ENCODE measurements at places on chromosomes 3 and 15.
A peak's percentile ranks its signal among the peaks of the same experiment; 100 is the strongest.

DNA sequence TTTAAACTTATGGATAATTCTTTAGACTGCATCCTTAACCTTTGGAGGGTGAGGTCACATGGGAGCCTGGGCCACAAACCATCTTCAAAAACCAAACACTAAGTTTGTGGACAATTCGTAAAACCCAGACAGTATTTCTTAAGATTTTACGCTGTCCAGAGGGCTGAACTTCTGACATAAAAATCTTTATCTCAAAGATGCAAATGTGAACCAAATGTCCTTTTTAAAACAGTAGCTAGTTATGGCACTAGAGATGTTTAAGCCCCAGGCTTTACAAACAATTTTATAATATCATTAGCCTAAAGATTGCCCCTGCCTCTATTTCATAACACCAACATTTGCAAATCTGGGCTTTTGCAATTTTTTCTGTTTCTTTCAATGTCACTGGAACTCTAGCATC, 287.2 kb downstream of the SATB1 start:
- no peak for DNase-seq

- DNase-seq = no peak
Observed at GRCh38 chr3:183369627-183370026, 58.8 kb downstream of the MCF2L2 start.

DNA sequence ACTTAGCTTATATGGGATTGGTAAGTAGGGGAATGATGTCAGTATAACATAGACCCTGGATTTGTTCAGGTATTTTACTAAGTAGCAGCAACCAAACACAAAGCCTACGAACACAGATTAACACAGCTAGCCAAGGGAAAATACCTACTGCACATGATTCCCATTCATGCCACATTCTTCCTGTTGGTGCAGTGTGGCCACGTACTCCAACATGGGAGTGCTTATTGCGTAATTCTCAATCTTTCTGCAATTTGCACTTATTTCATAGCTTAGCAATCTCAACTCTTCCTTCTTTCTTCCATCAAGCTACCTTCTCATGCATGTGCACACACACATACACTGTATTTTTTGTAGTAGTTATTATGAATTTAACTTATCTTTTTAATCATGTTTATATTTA, 186.8 kb downstream of the IL5RA start:
- DNase-seq = no peak

- no peak for DNase-seq
Observed at GRCh38 chr3:128784232-128784631, 58.2 kb downstream of the RAB7A start.

DNA sequence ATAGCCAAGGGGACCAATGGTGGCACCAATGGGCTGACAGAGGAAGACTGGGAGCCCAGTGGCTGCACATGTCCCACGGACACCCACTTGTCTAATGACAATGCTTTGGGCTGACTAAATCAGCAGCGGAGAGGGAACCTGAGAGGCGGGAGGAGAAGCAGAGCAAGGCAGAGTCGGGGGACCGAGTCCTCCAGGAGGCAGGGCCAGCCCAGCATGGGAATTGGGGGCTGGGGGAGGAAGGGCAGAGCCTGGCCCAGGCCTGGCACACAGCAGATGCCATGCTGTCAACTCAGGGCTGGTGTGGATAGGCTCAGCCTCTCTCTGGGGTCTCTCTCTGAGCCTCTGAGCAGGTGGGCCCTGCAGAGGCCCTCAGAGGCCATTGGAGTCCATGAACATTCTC, 78.4 kb upstream of the KLF13 start:
- no peak for DNase-seq

DNA sequence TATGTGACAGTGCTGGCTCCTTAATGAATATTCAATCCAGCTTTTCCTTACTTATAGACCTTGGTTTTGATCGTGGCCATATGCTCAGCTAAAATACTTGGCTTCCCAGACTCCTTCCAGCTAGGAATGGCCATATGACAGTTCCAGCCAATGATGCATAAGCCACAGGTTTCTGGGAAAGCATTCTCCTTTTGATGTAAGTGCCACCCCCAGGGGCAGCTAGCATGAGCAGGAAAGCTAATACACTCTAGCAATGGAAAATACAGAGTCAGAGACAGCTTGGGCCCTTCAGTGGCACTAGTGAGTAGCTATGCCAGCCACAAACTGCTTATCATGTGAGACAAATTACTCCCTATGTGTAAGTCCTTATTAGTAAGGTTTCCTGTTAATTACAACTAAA, 26.7 kb downstream of the TBC1D2B start:
- no peak for DNase-seq

- no peak for DNase-seq
Observed at GRCh38 chr15:33242165-33242564, 47.7 kb upstream of the FMN1 start.

DNA sequence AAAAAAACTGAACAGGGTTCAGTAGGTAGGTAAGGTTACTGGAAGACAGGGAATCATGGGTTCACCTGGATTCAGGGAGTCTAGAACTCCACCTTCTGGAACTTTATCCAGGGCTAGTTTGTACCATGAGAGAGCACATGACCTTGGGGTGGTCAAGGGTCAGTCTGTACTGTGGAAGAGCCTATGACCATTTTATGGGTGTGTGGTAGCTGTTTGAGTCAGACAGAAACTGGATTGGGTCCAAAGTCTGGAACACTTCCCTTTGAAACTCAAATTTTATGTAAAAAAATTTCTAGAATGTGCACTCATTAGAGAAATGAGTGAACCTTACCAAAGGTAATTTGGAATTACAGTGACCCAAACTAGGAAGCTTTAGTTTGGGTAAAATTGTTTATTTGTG, 486.0 kb upstream of the AGTR1 start:
- no peak for DNase-seq

GRCh38 chr3:172251211-172251610, 197.0 kb downstream of the GHSR start:
- no peak for DNase-seq

- no peak for DNase-seq
Observed at GRCh38 chr3:132735589-132735988, 13.4 kb upstream of the NPHP3 start.

- DNase-seq = no peak
Observed at GRCh38 chr15:67967871-67968431, 86.2 kb upstream of the PIAS1 start.

- DNase-seq = no peak
Observed at GRCh38 chr3:10600296-10600714, 94.9 kb upstream of the ATP2B2 start.

DNA sequence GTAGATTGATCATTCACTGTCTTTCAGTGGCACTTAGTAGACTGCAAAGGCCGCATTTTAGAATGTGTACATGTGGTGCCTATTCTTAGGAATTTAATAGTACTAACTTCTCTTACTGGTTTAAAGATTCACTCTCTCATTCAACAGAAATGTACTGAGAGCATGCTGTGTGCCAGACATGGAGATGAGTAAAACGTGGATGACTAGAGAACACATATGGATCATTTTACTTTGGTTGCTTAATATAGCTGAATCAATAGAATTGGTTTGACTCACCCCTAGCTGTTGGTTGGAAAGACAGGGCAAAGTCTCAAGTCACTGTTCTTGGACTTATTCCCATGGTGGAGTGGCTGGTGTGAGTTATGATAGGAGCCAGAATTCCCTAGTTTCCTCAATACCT, 109.1 kb upstream of the TNFAIP8L3 start:
- no peak for DNase-seq

DNA sequence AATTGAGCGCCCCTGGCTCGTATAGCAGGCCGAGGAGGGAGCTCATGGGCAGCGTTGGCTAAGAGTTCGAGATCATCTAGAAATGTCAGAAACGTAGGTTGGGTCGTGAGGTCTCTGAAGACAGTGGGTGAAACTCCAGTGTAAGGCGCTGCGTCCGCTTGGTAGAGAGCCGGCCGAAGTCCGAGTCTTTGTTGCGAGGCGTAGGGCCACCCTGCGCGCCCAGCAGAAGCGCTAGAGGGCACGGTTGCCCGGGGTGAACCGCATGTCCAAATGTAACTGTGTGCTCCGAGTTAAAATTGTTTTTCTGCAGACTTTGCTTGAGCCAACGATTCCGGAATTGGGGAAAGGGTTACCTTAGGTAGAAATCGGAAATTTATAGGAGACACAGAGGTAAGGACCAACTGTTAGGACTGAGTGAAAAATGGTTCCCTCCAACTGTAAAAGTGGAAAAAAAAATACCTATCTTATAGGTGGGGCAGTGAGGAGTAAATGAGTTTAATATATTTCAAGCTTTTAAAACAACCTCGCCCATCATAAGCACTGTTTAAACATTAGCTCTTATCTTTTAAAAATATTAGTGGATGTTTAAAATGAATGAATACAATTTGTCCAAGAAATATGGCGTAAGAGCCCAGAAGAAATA, 993 bp upstream of the SIAH2 start:
- peak; percentile 18 for DNase-seq

DNA sequence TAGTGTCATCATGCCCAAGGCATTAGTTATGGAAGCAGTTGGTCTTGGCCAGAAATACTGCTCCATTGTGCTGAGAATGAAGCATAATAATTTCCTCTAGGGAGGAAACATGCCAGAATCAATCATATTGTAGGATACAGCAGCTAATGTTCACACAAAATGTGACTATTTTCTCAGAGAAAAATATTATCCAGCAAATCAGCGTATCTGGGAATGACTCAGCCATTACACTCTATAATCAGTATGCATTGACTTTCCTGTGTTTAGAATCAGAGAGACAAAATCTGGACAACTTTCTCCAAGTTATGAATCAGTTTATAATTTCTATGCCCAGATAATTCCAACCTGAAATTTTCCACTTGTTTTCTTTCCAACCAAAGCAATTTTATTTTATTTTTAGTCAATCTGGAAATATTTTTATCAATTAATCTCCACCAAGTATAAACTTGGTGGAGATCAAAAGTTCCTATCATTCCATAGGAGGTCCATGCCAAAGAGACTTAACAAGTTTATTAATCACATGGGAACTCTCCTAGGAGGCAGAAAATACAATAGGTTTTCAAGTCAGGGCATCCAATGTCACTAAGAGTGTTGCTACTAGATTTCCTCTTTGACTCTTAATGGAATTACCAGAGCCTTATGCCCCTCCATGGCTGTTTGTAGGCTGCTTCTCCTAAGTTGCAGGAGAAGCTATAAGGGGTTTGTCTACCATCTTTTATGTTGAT, 36.4 kb downstream of the SUCNR1 start:
- DNase-seq = no peak
